ENCODE measurements at places on chromosomes 2 and 18.

GRCh38 chr2:152335016-152335725 lies at the start of gene FMNL2:
Gene FMNL2 (plus strand): TSS chr2:152335174.
- peak; percentile 93 for DNase-seq

GRCh38 chr2:178111743-178112142 lies 494 bp upstream of the RBM45 start:
- DNase-seq = no peak

DNA sequence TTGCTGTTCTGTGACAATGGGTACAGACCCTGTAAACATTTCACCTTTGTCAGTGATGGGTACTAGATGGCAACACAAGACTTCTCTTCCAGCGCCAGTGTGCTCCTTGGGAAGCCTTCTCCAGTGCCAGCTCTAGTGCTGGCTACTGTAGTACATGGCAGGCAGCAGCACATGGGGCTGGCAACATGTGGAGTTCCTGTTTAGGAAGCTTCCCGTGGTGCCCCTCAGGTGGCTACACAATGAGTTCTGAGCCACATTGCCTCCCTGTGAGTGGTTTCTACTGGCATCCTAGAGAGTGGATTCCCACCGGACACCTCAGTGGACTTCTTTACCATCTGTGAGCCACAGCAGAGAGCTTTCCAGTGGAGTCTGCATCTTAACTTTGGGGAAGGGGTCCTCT lies 302.1 kb downstream of the CYRIA start:
- no peak for DNase-seq

DNA sequence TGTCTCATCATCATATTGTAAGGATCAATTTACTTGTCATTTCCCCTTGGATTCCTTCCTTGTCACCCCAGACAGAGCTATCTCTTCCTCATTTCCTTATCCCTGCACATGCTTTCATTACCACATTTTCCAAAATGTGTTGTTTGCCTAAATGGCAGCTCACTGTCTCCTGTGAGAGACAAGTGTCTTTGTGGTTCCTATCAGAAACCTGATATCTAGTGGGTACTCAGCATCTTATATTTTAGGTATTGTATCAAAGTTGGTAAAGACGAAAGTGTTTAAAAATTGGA lies 896.0 kb upstream of the PIK3C3 start:
- no peak for DNase-seq

DNA sequence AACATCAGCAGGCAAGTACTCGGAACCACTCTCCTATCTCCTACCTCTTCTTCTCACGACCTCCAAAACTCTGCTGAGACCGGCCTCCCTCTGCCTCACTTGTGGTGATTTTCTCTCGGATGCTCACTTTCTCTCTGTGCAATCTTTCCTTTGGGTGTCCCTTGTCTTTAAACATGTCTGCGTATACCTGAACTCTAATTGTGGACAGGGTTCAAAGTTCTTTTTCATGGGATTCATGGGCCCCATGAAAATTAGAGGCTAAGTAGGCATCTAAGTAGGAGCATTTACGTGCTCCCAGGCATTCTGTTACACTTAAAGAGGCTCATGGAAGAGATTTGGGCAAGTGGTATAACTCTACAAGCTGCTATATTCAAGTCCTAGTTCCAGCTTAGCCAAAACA lies 2.1 kb upstream of the PPP1CB start:
- peak; percentile 68 for DNase-seq

DNA sequence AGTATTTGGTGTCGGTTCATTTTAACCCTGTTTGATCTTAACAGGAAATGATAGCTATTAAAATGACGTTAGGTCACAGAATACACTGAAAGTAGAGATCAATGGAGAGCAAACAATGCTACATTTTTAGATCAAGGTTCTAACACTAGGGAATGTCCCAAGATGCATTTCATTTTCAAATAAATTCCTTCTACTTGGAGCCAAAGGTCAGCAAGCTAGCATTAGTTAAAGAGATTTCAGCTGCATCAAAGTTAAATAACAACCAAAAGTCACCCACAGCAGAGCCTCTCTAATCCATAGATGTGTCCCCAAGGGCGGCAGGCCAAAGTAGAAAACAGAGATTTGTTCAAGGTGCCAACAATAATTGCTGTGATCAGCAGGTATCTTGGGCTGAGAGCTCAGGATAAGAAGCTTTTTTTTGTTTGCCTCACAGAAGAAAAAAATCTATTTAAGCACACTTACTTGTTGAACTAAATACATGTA lies 1233.6 kb upstream of the TMEFF2 start:
- DNase-seq = peak; percentile 81

DNA sequence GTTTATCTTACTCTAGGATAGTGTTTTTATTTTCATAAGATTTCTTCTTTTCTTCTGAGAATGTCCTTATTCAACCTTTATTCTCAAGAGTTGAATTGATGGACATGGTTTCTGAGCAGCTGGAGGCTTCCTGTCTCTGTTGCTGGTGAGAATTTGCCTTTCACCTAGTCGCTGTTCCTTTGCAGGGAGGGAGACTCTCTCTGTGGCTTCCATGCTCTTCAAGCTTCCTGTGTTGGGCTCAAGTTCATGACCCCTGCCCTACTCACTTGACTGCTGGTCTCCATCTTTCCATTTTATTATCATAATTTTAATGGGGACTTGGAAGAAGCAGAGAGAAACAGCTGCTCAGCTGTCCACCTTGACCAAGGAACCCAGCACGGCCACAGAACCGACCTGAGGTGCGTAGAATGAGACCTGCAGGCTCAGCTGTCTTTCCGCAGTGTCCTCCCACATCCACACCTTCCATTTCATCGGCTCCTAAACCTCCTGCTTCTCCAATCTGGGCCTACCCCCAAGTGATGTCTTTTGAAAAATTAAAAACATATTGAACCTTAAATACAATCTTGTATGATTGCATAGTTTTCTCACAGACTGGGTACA lies 24.2 kb downstream of the TMEM18 start:
- no peak for DNase-seq

- DNase-seq = no peak
Observed at GRCh38 chr2:117086174-117086942, 728.1 kb upstream of the DDX18 start.

DNA sequence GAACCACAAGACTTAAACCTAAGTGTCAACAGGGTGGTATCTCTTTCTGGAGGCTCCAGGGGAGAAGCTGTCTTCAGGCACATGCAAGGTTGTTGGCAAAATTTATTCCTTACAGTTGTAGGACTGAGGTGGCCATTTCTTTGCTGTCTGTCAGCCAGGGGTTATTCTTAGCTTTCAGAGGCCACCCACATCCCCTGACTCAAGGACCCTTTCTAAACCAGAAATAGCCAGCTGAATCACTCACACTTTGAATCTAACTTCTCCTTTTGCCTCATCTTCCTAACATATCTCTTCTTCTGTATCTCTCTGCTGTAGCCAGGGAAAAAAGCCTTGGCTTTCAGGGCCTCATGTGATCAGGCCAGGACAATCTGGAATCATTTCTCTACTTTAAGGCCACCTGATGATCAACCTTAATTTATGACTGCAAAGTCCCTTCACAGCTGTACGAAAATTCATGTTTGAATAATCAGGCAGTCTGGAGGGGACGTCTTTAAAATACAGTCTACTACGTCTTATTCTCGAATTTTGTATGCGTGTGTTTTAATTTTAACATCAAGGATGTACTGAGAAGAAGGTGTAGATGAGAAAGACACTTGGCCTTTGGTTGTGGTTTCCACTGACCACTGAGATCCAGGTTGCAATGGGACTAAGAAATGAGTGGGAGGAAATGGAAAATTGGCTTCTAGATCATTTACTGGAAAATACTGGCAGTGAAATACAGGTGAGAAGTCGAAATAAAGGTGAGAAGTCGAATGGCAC lies 90.4 kb downstream of the DOCK10 start:
- no peak for DNase-seq

GRCh38 chr18:69400253-69400975 lies at the start of gene DOK6:
Gene DOK6 (plus strand): TSS chr18:69400888.
- DNase-seq = no peak

DNA sequence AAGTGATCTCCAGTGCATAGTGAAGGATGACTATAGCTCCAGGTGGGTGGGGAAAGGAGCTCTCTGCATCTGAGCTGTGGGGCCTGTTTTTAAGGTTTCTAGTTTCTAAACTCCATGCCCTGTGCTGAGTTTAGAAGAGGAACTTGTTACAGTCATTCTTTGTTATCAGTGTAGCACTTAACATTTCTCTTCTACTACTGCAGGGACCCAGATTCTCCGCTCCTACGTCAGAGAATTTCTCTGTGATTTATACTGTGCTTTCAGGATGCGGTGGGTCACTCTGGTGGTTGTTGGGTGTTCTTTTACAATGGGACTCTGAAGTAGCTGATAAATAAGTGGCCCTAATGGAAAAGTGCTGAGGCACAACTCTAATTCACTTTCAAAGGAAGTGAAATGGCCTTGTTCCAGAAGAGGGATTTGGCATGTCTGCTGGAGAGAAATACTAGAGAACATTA lies 122.0 kb downstream of the WDSUB1 start:
- no peak for DNase-seq

DNA sequence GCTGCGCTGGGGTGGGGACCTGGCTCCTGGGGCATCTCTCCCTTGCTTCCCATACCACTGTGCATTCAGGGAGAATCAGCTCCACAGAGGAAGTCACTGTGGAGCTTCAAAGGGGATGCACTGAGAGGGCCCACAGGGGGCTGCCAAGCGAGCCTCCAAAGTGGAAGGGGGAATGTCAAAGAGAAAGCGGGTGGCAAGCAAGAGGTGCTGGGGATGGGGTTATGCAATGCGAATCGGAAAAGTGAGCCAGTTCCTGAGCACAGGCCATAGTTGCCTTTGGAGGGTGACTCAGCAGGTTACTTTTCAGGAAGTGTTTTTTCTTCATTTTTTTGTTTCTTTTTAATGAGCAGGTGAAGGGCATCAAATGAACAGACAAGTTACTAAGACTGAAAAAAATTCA lies 17.6 kb downstream of the PMAIP1 start:
- DNase-seq = no peak

GRCh38 chr2:65880436-65880835 lies 448.0 kb upstream of the SPRED2 start:
- no peak for DNase-seq

- no peak for DNase-seq
Observed at GRCh38 chr2:9145109-9145751, 61.4 kb upstream of the ASAP2 start.

GRCh38 chr2:236541008-236541562 lies 28.5 kb upstream of the ACKR3 start:
- DNase-seq = no peak

- no peak for DNase-seq
Observed at GRCh38 chr2:150230004-150230403, 257.5 kb downstream of the RND3 start.

DNA sequence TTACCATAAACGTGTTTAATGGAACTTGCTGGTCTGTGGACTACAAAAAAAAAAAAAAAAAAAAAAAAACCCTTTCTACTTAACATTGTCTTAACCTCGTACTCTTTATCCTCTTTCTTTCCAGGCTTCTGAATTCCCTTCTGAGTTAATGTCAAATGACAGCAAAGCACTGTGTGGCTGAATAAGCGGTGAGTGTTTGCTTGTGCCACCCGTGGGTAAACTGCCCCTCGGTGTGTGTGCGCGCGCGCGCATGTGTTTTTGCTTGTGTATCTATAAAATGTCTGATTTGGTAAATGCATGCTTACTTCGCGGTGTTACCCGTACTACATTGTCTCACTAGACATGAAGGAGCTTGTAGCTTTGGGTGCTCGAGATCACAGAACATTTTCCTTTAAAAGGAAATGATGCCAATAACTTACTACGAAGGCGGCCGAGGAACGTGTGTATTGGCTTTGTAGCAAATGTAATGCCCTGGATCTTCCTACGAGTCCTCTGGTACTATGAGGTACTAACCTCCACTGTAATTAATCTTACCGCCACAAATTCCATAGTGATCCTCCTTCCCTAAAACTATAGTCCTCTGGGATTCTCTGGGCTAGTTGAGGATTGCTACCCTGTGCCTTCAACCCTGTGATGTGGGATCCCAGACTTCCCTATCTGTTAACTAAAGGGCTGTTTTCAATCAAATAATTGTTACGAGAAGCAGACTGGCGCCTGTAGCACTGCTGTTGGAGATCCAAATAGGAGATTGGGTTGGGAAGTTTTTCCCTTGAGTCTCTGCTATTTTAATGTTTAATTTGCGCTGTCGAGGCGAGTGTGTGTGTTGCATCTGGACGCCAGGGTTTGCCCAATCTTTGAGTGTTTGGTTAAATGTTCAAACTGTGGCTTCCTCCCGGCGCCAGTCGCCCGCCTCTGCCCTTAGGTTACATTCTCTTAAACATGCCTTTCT lies 1.1 kb downstream of the ID2 start:
- DNase-seq = peak; percentile 64

DNA sequence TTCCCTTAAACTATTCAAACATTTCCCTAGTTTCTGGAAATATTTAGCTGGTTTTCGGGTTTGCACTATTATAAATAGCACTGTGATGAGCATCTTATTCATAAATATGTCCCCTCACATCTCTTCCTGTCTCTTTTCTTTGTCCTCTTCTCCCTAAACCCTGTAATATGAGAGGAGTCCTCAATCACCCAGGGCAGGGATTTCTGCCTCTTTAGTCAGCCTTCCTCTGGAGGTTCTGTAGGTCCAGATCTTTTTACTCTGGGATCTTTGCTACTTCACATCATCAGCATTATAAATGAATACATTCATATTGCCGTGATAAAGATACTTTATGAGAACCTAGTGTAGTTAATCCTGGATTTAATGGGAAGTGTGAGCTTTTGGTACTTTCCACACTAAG lies 87.9 kb upstream of the TTN start:
- DNase-seq = no peak

DNA sequence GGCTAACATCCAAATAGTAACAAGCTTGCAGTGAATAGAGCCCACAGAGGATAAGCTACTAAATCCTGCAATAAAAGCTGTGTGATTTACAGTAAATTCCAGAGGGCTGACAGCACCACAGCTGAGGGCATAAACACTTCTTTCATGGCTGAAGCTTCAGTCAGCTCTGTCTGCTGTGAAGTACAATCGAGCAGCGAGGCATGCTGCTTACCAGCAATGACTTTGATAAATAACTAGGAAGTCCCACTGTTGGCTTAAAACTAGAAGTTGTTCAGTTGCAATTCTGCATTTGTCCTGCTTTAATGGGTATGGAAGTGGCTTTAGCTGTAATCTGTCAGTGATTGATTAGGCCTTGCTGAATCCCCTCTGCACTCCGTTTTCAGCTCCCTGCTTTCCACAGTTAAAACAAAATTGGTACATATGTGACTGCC lies 65.2 kb upstream of the FIGN start:
- DNase-seq = peak; percentile 11

GRCh38 chr2:197950724-197951123 lies 146.3 kb downstream of the PLCL1 start:
- no peak for DNase-seq

Measured in small intestine (tissue), 16 donors.